Activated T-helper 2 cell treated with anti-CD3 and anti-CD28 coated beads, Interferon-gamma antibody, Interleukin-2, Interleukin-4, amounts not matched to agents 10 μg/mL and 5 μg/mL and 100 μg/mL, durations not matched to agents 14 hours and 24 hours and 36 hours (primary cell): ENCODE measurements at places on chromosomes 7 and 10. TPM values are rescaled to one million over a fixed set of nuclear protein-coding genes. Genes with fewer than 3 reads are reported as not detected.

Gene MAGI2
- total RNA-seq: 0.11 and 0.21 TPM in 2 replicates

Gene STRIP2
- 73.4 and 73.5 TPM in 2 replicates for total RNA-seq

Gene PBLD
- total RNA-seq: 1.3 TPM in 2 replicates

Gene NUDT13
- total RNA-seq: 0.76 and 1.0 TPM in 2 replicates

Gene AKR1C3
- 0.34 and 0.53 TPM in 2 replicates for total RNA-seq

Gene SLC25A13
- 28.8 and 35.4 TPM in 2 replicates for total RNA-seq

Gene CYP2C18
- 0.57 and 0.64 TPM in 2 replicates for total RNA-seq

GRCh38 chr7:140084972-140085371 is 22.2 kb upstream of the PARP12 start:
- DNase-seq: peak; percentile 36

DNA sequence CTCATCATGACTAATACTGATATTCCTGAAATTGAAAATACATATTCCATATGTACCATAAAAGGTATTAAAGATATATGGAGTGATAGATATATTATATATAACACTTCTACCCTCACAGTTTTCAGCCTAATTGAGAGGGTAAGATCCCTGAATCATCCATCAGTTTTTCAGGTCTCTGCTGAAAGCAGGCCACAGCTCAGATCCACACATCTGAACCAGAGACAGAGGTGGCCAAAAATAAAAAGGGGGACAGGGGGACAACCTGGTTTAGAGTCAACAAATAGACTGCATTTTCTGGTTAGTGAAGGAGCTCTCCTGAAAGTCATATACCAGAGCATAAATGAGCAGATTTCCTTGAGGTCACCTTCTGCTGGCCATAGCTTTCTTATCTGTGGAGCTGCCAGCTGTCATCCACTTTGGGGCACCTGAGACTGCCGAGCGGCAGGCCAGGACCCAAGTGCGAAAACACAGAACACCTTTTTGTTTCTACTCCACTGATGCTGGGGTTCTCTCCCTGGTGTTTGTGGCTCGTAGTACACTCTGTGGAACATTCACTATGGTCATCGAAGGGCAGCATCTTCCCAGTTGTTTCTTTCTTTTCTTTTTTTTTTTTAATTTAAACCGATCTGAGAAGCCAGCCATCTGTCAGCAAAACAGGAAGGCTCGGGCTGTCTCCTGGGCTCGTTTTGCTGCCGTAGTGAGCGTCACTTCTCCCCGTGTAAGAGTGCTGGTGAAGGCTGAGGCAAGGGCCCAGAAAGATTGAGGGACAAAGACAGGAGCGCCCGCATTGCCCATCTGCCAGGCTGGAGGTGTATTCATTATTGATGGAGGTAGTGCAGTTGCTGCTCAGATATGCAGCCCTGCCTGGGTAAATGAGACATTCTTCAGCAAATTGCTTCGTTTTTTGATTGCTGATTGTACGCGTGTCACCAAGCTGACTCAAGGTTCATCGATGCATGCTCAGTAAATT is 13.5 kb downstream of the IKZF1 start:
- no peak for DNase-seq

GRCh38 chr10:15472431-15473395 is 101.6 kb upstream of the FAM171A1 start:
- DNase-seq: no peak

GRCh38 chr10:132878091-132878729 is 64.2 kb downstream of the CFAP46 start:
- DNase-seq: no peak

GRCh38 chr10:48279081-48279751 is 4.7 kb upstream of the FRMPD2 start:
- no peak for DNase-seq

DNA sequence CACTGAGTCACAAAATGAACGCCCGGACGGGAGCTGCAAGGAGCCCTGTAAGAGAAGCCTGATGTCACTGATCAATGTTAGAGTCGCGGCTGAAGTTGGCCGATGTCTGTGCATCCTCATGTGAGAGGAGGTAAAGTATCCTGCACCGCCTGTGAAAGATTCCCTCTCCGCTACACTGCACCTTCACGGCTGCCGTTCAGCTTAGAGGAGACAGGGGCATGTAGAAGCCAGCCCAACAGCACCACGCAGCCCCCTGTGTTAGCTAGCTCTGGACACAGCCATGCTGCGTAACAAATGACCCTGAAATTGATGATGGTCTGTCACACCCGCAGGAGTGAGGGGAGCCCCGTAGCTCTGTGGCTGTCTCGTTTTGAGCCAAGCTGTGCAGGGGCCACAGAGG is 81.5 kb upstream of the DIP2C start:
- DNase-seq: no peak

- DNase-seq: no peak
Observed at GRCh38 chr7:136807598-136807997, 60.9 kb upstream of the CHRM2 start.

GRCh38 chr10:131083915-131084790 is 227.4 kb downstream of the TCERG1L start:
- no peak for DNase-seq

GRCh38 chr10:117352724-117353123 is 22.5 kb downstream of the PDZD8 start:
- no peak for DNase-seq

DNA sequence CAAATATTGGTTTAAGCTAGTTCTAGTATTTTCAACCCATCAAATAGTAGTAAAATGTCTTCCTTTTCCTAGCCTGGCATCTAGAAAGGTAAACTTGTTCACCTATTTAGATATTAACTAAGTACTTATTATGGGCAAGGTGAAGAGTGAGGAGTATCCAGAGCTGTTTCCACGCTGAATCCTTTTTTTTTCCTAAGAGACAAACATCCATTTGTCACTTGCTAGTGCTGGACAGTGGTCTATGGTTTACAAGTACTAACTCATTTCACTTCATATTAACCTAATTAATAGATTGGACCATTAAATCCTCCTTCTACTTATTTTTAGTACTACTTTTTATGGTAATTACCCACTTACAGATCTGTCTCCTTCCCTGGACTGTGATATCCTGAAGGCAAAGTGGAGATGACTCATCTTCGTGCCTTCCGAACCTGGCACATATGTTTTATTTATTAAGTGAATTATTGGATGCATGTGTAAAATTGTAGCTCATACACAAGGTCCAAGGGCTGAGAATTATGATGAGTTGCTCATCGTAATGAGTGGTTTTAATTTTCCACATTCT is 159.6 kb upstream of the IGFBP3 start:
- DNase-seq: no peak

DNA sequence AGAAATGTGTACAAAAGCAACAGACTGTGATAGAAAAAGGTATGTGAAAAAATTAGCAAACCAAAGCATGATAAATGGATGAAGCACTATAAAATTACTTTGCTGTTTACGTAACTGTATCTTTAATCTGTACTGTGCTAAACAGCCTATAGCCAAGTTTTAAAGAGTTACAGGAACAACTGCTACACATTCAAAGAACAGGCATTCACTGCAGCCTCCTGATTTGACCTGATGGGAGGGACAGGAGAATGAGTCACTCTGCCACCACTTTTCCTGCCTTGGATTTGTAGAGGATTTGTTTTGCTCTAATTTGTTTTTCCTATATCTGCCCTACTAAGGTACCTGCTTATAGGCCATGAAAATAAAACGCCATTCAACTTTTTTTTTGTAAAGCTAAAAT is 116.1 kb downstream of the FANK1 start:
- DNase-seq: no peak

- DNase-seq: no peak
Observed at GRCh38 chr10:24951201-24952142, 934 bp downstream of the PRTFDC1 start.

DNA sequence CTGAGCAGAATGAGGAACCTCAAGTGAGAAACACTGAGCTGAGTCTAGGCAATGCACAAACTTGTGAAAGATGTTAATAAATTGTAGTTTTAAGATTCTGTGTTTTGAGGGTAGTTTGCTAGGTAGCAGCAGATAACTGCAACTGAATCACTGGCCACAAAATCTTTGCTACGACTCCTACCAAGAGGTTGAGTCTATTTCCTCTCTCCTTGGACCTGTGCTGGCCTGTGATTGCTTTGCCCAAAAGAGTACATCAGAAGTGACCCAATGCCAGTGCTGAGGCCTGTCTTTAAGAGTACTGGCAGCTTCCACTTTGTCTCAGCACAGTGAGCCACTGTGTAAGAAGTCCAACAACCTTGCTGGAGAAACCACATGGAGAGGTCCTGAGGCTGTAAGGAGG is 11.9 kb upstream of the TSPAN13 start:
- no peak for DNase-seq

GRCh38 chr10:12434277-12434676 is 84.9 kb downstream of the CAMK1D start:
- DNase-seq: no peak

DNA sequence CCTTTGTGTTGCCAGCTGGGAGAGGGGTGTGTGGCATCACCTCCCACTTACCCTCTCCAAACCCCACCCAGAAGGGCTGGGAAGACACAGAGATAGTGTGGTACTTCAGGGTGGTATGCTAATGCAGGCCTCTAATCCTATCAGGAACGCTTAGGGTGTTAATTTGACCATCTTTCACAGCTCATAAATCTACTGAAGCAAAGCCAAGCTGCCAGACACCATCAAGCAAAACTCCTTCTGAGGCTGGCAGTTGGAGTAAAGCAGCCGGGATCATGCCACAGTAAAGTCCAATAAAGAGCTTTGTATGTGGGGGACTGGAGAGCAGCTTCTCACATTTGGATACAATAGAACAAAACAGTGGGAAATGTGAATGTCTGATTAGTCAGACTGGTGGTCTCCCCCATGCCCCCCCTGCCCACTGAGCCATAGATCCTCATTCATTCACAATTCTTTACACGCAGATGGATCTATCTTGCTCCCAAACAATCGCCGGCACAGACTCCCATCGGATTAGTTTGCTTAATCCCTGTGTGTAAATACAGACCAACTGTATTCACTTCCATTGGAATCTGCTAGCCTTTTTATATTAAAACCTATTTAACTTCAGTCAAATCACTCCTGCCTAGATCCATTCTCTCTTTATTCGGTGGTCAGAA is 29.6 kb downstream of the FGFBP3 start:
- no peak for DNase-seq

DNA sequence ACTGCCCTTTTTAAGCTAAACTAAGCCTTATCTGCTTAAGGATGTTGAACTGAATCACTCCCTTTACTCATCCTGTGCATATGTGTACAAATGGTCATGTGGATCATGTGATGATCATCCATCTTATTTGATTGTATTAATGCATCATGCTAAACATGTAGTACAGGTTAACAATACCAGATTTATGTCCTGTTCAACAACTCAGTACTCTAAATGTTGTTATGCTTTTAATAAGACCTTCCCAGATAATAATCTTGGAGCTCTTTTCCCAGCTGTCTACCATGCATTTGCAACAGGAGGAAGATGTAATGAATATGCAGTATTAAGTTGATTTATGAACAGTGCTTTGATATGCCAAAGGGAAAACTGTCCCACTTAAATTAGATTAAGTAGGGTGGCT is 318.0 kb downstream of the BICC1 start:
- DNase-seq: no peak

- DNase-seq: no peak
Observed at GRCh38 chr7:74542558-74543117, 88.9 kb downstream of the GTF2IRD1 start.

DNA sequence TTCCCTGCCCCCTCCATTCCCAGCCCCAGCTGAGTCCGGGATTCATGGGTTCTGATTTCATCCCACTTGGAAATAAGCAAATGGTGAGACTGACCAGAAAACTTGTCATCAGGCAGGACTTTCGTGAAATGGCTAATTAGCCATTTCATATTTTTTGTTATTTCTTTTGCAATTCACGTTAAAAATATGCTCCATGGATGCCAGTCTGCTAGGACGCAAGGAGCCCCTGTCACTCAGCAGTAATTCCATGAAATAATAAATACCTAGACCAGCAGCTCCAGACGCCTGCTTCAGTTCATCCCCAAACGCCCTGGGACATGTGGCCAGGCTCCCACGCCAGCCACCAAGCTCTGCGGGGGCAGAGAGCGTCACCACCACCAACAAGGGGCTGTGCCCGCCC is 111.0 kb downstream of the TRIL start:
- no peak for DNase-seq

DNA sequence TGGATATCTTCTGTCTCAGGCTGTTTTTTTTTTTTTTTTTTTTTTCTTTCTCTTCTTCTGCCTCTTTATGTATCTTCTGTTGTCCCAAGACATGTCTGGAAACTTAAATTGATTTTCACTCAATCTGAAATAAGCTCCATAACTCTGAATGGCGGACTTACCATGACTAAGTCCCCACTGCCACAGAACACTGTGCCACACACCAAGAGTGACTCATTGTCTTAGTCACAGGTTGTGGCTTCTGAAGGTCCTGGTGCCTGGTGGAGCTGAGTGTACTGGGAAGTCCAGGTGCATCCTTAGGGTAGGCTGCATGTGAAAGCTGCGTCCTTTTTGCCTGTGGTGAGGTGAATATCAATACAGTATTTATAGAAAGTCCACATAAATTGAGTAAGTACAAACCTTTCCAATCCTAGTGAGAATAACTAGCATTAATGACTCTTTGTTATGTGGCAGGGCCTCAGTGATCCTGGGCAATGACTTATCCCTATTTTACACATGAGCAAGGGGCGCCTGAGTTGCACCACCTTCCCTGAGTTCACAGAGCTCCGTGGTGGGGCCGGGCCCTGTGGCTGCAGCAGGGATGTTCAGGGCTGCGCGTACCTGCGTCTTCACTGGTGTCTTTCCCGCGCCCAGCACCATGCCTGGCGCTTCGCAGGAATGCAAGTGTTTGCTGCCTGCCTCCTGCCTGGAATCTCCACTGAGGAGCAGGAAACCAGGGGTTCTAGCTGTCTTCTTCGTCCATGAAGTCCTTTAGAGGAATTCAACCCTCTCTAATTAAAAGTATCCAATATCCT is 4.3 kb downstream of the PFKP start:
- DNase-seq: no peak

- DNase-seq: no peak
Observed at GRCh38 chr10:122348935-122349361, 25.6 kb upstream of the PLEKHA1 start.

DNA sequence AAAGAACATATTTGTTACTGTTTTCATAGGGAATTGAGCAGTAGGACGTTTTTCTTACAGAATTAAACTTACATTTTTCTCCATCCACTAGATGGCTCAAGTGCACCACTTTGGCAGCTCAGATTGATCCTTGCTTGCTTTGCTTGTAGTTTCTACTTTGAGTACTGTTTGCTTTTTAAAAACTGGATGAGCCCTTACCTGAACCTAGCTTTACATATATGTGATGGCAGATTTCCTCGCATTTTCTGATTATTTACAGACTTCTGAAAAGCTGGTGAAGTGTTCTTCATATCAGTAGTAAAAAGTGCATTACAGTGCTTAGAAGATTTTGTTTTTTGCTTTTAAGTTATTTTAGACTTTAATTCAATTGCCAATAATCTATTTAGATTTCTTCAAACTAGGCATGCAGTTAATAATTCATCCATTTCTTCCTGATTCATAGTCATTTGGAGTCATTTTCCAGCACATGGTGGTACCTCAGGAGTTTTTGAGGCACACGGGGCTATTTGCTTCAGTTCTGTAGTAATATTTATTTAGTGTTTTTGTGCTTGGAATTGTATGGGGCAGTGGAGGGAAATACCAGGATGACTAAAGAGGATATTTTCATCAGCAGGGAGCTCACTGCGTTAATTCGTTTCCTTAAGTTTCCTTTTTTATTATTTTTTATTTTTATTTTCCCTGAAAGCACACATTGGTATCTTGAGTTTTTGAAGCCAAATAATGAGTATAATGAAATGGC is 57.3 kb downstream of the MAPK8 start:
- no peak for DNase-seq
